ENCODE measurements at places on chromosomes 5 and 9.

DNA sequence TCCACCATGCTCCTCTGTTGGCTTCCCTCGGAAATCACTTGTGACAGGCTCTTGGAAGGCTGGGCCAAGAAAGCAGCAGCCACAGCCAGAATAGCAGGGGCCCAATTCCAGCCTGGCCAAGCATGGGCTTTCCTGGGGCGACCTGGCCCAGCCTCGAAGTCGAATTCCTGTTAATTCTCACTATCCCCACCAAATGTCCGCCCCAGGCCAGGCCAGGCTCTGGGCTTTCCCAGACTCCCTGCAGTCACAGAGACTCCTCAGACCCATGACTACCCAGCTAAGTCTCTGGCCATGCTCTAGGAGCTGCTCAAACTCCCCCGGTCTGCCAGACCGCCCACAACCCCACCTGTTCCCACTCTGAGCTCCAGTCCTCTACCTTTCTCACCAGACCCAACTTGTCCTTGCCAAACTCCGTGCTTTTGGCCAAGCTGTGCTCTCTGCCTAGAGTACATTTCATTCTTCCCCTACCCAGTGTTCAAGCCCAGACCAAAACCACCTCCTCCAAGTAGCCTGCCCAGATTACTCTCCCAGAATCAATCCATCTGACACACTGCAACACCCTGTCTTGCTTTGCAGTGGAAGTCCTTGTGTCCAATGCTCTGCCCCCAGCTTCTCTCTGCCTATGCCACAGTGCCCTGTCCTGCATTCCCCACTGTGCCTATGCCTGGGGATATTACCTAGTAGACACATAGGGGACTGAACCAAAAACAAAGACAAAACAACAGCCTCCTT is 26.2 kb downstream of the SHB start:
- DNase-seq: no peak

GRCh38 chr9:123002754-123003153 is 30.7 kb upstream of the GPR21 start:
- DNase-seq: no peak

DNA sequence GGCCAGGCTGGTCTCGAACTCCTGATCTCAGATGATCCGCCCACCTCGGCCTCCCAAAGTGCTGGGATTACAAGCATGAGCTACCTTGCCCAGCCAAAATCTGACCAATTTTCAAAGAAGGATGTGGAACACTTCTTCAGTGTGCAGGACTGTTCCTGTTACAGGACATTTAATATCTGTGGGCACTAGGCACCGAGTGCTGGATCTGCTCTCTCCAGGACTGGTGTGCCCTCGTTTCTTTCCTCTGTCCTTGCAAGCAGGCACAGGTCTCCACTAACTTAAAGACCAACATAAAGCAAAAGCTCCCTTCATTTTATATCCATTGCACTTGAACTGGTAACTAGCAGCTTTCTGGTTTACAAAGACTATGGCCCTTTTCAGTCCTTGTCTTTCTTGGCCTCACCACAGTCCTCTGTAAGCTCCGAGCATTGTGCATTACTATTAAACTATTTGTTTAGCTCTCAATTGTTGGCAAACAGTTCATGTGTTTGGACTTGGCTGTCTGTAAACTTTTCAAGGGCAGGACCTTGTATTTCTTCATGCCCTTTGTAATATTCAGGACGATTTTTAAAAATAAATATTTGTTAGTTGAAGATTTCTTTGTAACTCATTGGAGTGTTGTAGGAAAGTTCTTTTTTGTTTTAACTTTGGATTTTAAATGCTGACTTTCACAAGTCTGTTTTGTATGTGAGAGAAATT is 37.3 kb downstream of the ARHGEF28 start:
- no peak for DNase-seq

GRCh38 chr9:34651876-34652601 is at the start of gene IL11RA:
IL11RA (plus strand) TSS chr9:34652185; CDS start chr9:34655218, 3,033 bp downstream.
- no peak for DNase-seq

- DNase-seq: no peak
Observed at GRCh38 chr5:135985951-135986350, 31.2 kb upstream of the LECT2 start.

DNA sequence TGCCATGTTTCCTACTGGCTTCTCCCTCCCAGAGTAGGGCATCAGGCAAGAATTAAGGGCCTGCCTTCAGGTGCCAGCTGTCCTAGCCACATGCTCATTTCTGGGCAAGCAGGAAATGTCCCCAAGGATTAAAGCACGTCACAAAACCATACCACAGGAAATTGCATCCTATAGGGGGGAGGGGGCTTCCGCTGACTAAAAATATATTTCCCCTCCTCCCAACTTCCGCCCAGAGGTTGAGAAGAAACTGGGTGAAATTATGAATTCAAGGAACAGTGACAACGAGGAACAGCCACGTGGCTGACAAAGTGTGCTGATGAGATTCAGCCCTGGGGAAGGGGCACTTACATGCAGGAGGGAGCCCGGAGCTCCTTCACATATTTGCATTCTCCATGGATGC is 4.1 kb downstream of the HBEGF start:
- DNase-seq: no peak

- DNase-seq: no peak
Observed at GRCh38 chr5:135010502-135011354, 23.3 kb downstream of the PITX1 start.

GRCh38 chr9:8653855-8654254 is 854.3 kb upstream of the DMAC1 start:
- DNase-seq: no peak

DNA sequence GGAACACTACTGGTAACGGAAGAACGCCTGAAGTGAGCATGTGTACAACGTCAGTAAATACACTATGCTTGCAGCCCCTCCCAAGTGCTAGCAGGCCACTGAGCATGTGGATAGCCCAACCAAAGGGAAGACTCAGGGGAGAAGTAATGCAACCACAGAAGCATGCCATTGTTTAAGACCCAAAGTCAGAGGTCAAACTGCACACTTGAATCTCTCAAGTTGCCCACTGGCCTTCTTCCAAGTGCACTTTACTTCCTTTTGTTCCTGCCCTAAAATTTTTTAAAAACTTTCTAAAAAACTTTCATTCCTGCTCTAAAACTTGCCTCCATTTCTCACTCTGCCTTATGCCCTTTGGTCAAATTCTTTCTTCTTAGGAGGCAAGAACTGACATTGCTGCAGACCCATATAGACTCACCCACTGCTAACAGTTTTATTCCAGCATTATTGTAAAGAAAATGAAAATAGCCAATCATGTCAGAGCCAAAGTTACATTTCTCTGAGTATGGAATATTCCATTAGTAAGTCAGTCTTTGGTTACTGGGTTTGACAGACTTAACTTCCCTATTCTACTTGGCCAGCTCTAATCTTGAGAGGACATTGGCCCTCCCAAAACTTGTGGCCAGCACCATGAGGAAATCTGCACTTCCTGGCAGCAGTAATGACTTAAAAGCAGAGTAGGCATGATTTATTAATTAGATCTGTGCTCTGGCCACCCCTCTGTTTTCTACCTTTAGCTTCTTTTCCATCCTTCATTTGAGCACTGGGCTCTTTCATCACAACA is 76.9 kb downstream of the TSSK1B start:
- no peak for DNase-seq

- DNase-seq: peak; percentile 18
Observed at GRCh38 chr5:109877670-109878045, 187.9 kb downstream of the MAN2A1 start.

- DNase-seq: no peak
Observed at GRCh38 chr5:179905161-179905560, 2.5 kb downstream of the TBC1D9B start.

DNA sequence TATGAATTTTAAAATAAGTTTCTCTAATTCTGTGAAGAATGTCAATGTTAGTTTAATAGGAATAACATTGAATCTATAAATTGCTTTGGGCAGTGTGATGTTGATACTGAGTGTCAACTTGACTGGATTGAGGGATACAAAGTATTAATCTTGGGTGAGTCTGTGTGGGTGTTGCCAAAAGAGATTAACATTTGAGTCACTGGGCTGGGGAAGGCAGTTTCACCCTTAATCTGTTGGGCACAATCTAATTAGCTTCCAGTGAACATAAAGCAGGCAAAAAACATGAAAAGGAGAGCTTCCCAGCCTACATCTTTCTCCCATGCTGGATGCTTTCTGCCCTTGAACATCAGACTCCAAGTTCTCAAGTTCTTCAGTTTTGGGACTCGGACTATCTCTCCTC is 832.0 kb upstream of the ARRDC3 start:
- no peak for DNase-seq

DNA sequence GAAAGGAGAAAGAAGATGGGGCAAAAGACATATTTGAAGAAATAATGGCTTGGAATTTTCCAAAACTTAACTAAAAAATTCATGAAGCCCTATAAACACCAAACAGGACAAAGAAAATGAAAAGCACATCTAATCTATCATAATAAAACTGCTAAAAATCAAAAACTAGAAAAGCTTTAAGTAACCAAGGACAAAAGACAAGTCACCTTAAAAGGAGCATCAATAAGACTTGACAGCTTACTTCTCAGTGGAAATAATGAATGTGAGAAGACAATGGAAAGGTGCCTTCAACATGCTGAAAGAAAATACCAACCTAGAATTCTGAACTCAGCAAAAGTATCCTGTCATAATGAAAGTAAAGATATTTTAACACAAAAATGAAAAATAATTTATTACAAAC is 27.0 kb downstream of the GTF3C4 start:
- DNase-seq: no peak

- no peak for DNase-seq
Observed at GRCh38 chr9:124456341-124457078, 6.3 kb downstream of the ADGRD2 start.

DNA sequence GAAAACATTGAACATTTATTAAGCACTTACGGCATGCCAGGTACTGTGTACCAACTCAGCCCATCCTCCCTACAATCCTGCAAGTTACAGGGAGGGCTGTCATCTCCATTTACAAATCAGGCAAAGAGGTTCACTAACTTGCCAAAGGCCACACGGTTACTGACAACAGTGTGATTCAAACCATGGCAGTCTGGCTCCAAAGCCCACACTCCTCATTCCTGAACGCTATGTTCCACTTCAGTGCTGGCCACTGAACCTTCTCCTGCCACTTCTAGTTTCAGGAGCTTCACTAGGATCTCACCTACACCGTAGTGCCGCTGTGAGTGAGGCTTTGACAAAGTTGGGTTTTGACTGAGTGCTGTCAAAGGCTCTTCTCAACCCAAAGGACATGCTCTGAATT is 7.2 kb upstream of the LIFR start:
- no peak for DNase-seq

GRCh38 chr5:144585681-144586080 is 415.0 kb downstream of the KCTD16 start:
- DNase-seq: no peak

- DNase-seq: no peak
Observed at GRCh38 chr5:73830646-73831045, 204.7 kb downstream of the ARHGEF28 start.
